Lower leg skin (tissue), 4 donors: ENCODE measurements at places on chromosomes 16 and 17.

DNA sequence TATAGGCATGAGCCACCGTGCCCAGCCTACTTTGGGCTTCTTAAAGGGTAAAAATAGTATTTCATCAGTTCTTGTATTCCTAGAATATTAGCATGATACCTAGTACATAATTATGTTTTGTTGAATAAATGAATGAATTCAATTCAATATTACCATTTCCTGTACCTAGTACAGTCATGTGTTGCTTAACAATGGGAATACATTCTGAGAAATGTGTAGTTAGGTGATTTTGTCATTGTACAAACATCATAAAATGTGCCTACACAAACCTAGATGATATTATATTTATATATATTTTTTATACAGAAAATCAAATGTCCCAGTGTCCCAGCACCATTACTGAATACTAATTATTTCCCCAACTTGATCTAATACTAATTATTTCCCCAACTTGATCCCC, 85.6 kb upstream of the HAS3 start:
- no peak for DNase-seq

GRCh38 chr17:33438139-33438538, 145.0 kb upstream of the ASIC2 start:
- DNase-seq, result no peak

DNA sequence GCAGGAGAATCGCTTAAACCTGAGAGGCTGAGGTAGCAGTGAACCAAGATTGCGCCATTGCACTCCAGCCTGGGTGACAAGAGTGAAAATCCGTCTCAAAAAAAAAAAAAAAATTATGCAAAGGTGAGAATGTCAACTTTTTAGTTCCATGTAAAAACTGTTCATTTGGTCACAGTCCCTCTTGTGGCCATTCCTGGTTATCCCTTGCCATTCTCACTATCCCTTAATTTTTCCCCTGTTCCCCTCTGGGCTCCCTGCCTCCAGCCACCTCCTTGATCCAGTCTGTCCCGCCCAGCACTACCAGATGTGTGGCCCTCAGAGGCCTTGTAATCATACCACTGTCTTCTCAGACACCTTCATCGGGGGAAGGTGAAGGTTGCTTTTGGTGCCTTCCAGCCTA, 23.4 kb downstream of the DCAF7 start:
- DNase-seq, result no peak

- DNase-seq, result no peak
Observed at GRCh38 chr16:80733407-80733806, 71.0 kb downstream of the CDYL2 start.

- DNase-seq, result no peak
Observed at GRCh38 chr17:42944211-42944610, 20.0 kb downstream of the AARSD1 start.

DNA sequence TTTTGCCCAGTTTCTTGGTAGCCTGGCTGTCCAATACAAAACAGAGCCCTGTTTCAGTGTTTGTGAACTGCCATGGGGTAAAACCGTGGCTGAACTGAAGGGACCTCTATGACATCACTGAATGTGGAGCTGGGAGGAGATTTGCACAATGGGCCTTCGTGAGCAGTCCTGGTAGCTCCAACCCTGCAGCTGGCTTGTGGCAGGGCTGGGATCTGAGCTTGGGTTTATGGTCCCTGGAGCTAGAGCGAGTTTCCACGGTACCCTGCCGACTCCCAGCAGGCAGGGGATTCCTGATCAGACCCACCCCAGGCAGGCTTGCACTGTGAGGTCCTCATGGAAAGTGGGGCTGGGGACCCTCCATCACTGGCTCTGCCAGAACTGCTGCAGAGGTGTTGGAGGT, 247.0 kb downstream of the GSG1L start:
- no peak for DNase-seq

DNA sequence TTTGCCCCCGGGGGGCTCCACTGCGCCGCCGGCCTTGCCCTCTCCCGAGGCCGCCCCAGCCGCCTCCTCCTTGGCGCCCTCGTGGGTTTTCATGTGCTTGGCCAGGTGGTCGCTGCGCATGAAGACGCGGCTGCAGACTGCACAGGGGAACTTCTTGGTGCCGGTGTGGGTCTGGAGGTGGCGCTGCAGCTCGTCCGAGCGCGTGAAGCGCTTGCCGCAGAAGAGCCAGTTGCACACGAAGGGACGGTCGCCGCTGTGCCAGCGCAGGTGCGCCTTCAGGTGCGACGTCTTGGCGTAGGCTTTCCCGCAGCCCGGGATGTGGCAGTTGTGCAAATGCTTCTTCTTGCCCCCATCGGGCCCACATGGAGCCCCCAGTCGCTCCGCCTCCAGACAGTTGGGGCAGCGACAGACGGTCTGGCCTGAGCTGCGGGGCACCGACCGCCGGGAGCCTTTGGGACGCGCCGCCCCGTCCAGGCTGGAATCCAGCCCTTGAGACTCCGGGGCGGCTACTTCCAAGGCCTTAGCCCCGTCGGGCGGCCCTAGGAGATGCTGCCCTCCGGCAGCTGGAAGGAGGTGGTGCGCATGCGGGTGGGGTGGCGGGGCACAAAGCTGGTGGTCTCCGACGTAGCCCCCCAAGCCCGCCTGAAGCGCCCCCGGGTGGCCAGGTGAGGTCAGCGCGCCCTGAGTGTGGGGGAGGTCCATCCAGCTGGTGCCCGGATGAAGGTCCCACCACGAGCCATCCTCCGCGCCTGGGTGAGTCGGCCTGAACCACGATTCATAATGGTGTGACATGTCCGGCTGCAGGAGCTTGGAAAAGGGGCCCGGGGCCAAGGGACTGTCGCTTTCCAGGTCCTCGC, 3.4 kb downstream of the SP6 start:
- DNase-seq, result no peak

DNA sequence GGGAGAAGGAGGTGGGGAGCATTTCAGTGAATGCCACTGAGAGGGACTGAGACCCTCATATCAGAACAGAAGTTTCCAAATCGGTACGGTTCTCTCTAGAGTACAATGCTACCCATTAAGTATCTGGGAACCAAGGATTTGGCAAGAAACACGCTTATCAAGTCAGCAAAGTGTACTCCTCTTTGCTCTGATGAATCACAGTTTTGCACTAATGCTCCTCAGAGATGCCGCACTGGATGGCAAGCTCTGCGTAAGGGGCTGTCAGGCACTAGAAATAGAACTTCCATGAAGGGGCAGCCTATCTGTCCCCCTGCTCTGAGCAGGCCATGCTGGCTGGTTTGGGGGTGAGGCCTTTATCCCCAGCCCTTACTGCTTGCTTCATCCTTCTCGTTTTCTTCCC, 4.8 kb upstream of the ABCC12 start:
- no peak for DNase-seq

GRCh38 chr17:1495265-1495989, 2.9 kb upstream of the MYO1C start:
- DNase-seq, result no peak

DNA sequence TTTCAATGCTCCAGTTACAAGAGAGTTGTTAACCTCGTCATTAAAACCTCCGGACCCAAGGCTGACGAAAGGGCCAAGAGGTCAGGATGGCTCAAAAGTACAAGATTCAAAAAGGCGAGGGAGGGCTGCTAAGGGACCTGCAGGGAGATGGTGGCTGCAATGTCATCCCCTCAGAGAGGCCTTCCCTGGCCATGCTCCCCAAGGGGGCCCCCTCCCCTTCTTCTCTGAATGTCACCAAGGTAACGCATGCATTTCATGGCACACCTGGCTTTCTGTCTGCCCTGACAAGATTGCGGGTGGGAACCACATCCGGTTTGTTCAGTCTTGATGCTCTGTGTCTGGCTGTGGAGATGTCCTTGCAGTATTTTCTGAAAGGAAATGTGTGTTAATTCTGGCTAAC, 89.9 kb downstream of the C16orf78 start:
- no peak for DNase-seq

GRCh38 chr17:77607606-77608005, 350.9 kb upstream of the TNRC6C start:
- DNase-seq, result peak; percentile 64

DNA sequence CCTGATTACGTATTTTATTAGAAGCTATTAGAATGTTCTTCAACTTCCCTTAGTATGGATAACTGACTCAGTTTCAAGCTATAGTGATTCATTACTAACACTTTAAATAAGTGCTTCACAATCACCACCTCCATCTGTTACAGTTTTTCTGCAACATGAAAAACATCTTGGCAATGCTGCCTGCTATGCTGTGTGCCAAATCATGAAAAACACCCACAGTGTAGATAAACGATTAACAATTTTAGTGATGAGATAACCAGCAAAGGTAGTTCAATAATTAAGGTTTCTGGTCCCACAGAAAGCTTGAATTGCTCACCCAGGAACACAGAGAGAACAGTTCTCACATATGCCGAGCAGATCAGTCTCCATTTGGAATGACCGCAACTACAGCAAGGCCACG, 51.4 kb upstream of the SLC25A19 start:
- no peak for DNase-seq

DNA sequence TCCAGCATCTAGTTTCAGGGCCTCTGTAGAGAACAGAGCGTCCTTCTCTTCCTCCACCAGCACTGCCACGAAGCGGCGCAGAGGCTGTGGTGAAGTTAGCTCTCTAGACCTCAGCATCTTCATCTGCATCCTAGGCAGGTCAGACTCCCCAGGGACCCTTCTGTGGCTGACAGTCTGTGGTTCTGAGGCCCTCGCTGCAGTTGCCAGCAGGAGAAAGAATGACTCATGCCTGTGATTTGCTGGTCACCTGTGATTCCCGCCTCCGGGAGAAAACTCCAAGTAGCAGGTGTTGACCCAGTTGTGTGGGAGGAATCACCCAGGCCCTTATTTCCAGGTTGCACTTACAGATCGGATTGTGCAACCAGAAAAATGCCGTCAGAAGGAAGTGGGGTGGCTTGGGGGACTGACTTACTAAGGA, 117.3 kb upstream of the CACNG5 start:
- DNase-seq, result no peak
